Choroid plexus epithelial cell (primary cell): ENCODE measurements at places on chromosomes 1 and 21.
A peak's percentile ranks its signal among the peaks of the same experiment; 100 is the strongest.

- DNase-seq = no peak
Measured at GRCh38 chr21:38709876-38710275, 95.9 kb upstream of the ETS2 start.

DNA sequence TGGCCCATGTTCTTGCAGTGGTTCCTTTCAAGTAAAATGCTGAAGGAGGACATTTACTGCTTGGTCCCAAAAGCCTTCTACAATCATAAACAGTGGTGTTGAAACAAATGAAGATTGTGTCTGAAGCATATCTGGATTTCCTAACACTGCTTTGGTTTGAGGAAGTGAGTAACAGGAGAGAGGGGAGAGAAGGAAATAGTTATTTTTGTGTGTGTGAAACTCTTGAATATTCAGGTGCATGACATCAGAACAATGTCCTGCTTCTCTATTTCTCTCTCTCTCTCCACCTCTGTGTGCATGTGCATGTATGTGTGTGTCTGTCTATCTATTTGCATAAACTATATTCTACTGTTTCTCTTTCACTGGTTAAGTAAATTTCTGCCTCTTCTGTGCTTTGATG, 61.4 kb upstream of the TNFSF18 start:
- peak; percentile 59 for DNase-seq

GRCh38 chr1:54490361-54491248, 57.4 kb upstream of the ACOT11 start:
- peak; percentile 20 for DNase-seq

- DNase-seq = no peak
Measured at GRCh38 chr1:32265846-32266245, 14.8 kb downstream of the LCK start.

GRCh38 chr1:173175514-173176145, 31.5 kb downstream of the TNFSF4 start:
- peak; percentile 81 for DNase-seq

GRCh38 chr1:50419192-50419906, 3.9 kb downstream of the DMRTA2 start:
- no peak for DNase-seq

DNA sequence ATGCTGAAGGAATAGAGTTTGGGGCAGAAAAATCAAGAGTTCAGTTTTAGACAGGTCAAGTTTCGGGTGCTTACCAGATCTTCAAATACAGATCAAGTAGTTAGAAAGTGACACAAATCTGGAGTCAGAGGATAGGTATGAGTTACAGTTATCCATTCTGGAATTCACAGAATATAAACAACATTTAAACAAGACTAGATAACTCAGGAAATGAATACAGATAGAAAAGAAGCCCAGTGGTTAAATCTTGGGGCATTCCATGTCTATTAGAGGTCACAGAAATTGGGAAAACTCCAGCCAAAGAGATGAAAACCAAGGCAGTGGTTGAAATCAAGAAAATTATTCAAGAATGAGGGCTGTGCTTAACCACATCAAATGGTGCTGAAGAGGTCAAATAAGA, 187.0 kb upstream of the HP1BP3 start:
- DNase-seq = peak; percentile 28

- peak; percentile 40 for DNase-seq
Measured at GRCh38 chr1:162578071-162578700, 16.7 kb downstream of the UAP1 start.

DNA sequence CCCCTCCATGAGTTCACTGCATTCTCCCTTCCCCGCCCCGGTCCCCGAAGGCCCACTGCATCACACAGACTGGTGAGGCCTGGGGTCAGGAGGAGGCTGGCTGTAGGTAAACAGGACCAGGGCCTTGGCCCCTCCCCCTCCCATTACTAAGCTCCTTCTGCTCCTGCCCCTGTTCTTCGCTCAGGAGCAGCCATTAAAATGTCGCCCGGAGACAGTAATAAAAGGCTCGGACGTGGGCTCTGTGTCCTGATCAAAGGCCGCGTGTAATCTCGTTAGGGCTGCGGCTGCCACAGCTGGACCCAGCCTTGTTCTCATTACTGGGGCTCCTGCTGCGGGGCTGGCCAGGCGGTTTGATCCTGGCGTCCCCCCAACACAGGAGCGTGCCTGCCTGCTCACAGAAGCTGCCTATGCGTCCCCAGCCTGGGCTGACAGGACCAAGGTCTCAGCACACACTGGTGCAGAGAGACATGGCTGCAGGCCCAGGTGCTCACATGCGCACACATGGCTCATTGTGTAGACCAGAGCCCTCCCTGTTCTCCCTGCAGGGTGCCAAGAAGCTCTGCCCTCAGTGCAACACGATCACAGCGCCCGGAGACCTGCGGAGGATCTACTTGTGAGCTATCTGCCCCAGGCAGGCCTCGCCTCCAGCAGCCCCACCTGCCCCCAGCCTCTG, 24.0 kb downstream of the TMEM53 start:
- DNase-seq = no peak

DNA sequence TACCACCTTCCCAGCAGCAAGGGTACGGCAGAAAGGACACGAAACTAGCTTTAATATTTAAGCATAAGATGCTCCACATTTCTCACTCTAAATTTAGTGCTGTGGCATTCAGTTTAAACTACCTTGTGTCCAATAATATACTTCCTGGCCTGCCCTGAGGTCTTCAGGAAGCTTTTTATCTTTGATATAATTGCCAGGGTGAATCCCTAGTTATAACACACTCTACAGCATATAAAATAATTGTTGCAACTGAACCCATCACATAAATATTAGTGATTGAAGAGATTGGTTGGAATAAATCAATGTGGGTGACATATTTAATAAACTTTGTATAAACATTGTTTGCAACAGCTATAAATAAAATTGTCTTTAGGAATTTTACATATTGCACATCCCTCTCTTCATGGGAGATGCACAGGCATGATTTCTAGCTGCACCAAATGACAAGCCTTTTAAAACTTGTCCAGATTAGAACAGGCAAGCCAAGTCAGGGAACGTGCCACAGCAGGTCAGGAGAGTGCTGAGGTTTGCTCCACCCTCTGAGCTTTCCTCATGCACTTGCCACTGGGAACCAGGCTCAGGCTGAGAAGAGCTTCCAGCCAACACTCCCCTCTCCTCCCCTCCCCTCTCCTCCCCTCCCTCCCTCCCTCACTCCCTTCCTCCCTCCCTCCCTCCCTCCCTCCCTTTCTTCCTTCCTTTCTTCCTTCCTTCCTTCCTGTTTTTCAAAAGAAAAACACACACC, 623.2 kb upstream of the PKN2 start:
- DNase-seq = no peak

DNA sequence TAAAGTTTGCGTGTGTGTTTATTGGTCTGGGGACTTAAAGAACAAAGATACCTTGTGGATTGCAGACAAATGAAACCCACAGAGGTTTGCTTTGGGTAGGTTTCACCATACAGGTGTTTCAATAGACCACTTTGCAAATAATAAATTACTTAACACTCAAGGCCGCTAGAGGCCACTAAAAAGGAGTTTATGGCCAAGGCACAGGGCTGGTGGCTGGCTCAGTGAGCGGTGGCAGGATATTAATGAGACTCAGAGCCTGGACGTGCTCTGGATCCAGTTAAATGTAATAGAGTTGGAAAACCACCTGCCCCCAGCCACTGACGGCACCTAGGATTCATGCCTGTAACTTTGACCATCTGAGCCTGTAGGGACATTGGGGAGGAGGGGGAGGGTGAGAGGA, 44.5 kb downstream of the LRRC38 start:
- DNase-seq = peak; percentile 1

GRCh38 chr1:109790735-109791494, 27.2 kb upstream of the EPS8L3 start:
- peak; percentile 88 for DNase-seq

GRCh38 chr1:190665045-190665444, 187.4 kb upstream of the BRINP3 start:
- DNase-seq = no peak

DNA sequence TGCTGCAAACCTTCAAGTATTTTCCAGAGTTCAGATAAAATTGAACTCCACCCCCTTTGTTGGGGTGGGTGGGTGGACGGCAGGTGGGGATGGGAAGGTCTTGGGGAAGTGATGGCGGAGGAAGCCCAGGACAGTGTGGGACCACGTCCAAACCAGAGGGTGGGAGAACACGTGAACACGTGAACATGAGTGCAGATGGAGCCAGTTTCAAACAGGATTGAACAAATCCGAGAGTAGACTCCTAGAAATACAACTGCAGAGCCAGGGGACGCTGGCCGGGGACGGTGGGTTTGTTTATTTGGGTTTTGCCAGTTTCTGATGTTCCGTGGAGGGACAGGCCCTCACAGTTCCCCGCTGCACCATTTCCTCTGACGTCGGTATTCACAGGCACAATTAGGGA, 2.9 kb downstream of the KRTAP10-2 start:
- DNase-seq = no peak

- no peak for DNase-seq
Measured at GRCh38 chr1:167938080-167938636, 1.3 kb upstream of the MPC2 start.

- no peak for DNase-seq
Measured at GRCh38 chr1:240385551-240385950, 226.4 kb downstream of the GREM2 start.

DNA sequence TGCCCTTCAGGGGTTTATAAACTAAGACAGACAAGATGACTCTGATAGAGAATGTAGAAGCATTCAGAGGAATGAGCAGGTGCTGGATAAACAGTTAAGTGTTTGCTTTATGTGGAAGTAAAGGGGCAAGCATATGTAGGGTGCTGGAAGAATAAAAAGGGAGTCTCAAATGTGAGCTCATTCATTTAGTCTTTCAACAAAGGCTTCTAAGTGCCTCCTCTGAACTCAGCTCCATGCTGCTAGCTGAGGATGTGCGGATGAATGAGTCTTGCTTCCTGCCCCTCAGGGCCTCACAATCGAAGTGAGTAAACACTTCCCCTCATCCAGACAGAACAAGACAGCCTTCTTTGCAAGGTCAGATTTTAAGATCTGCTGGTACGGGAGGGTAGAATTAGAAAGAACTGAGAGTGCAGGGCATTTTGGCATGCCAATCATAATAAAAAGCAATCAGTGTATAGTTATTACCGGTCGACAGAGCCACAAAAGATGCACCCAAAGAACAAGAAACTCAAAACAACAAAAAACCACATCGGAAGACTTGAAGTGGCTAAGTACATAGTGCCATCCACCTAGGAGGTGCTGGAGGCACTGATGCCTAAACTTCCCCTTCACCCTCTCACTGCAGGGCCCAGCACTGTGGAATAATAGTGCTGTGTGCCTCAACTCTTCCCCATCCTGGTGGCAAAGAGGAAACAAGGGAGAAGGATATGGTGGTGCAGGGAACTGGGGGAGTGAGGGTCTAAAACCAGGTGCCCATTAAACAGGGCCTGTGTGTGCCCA, 69.8 kb downstream of the TNR start:
- peak; percentile 0 for DNase-seq

DNA sequence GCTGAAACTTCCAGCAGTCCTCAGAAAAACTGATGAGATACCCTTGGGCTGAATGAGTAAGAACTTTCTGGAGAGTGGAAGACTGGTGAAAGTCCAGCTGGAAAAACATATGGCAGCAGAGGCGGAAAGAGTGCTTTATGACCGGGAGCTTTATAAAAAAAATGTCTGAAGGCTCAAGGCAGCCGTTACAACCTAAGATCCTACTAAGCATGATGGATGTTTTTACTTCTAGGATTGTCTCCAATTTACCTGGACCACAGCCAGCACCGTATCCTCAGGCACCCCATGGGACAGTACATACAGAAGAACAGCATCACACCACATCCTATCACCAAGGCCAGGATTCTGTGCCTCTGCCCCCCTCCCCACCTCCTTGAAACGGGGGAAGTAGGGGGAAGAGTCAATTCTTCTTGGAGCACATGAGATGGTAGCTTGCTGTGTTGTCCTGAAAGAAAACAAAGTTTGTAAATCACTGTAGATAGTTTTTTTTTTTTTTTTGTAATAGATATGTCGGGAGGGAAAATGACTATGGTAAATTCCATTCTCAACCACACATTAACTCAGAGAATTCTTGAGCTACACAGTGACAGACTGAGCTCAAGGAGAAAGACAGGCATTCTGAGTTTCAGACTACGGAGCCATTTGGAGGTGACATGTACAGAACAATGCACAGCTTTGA, 11.8 kb upstream of the IRF2BP2 start:
- DNase-seq = peak; percentile 81

- DNase-seq = no peak
Measured at GRCh38 chr1:8460784-8461183, 142.9 kb downstream of the SLC45A1 start.

DNA sequence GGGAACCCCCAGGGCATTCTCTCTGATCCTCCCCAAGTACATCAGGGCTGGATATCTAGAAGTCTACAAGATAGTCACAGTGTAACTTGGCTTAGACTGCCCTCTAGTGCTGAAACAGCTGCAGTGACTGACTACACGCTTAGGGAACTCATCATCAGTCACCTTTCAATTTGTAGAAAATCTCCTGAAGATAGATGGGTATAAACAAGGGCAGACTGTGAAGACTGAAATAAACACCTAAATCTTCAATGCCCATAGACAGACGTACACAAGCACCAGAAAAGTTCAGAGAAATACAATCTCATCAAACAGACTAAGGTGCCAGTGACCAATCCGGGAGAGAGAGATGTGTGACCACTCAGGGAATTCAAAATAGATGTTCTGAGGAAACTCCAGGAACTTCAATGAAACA, 46.6 kb downstream of the PACC1 start:
- peak; percentile 89 for DNase-seq

DNA sequence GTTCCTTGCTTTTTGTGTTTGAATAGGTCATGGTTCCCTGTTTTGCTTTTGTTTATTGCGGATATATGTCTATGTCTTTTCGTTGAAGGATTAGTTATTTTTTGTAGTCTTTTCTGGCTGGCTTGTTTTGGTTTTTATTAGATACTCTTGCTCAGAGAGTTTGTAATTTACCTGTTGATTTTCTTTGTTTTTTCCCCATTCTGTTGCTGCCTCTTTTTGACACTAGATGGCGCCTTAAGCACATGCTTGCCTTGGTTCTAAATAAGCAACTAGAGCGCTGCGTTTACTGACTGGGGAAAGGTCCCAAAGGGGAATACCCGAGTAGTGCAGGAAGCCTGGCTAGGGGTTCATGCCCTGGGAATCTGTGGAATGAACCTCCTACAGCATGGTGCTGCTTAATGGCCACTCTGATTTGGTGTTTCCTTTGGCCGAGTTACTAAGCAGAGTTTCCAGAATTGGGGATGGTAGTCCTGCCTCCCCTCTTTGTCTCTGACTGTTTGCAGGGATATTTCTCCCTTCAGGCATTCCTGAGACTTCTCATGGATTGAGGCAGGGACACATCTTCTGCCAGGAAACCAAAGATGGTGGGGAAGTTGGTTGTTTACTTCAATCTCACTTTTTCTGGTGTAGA, 143.2 kb downstream of the PTPRU start:
- peak; percentile 71 for DNase-seq

DNA sequence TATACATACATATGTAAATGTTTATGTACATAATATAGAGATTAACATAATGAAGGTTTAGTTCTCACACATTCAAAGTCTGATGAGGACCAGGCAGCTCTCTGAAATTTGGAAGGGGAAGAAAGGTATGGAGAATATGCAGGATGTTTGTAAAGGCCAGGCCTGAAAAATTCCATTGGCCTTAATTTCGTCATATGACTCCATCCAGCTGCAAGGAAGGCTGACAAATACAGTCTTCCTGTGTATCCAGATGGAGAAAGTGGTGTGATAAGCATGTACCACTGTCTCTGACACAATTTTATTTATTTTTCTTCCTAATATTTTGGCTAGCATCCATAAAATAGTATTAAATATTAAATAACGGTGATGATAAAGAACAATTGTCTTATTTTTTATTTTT, 6.3 kb upstream of the SGIP1 start:
- DNase-seq = peak; percentile 86
